HEK293T (cell line): ENCODE measurements at places on chromosomes 2 and 18.

DNA sequence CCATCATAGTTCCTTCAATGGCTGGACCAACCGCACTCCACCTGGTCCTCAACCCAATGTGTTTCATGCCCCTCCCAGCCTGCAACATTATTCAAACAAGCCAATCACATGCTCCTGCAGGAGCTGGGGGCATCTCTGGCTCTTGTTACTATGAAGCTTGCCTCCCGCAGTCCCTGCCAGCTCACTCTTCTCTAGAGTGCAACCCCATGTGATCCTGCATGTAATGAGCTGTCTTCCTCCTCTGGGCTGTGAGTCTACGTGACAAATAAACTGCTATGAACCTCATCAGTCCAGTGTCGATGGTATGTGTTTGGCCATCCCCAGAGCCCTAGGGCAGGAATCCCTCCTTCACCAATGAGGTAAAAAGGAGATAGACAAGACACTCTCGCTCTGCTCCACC lies 15.8 kb upstream of the BOD1L2 start:
- DNase-seq = no peak

DNA sequence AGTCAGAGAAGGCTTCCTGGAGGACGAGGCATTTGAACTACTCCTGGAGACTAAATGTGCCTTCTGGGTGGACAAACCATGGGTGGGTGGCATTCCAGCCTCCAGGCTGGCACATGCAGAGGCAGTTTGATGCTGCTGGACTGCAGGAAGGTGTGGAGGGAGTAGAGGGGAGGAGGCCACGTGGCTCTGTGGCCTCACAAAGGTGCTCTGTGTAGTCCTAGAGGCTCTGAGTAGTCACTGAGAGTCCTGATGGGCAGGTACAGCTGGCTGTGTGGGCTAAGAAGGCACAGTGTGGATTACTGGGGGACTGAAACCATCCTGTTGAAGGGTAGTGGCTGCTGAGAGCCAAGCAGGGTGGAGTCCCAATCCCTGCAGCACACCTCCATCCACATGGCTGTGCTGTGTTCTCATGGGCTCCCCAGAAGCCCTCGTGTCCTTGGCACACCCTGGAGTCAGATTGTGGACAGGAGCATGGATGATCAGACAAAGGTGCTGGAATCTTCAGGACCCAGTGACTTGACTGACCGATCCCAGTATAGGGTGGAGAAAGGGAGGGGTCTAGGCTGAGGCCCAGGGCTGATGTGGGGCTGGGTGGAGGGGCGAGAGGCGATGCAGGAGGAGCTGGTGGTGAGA lies 87.4 kb upstream of the HS6ST1 start:
- DNase-seq = no peak

- DNase-seq = no peak
These were observed 2.8 kb upstream of the RAX start for GRCh38 chr18:59276047-59276446.

GRCh38 chr18:23778828-23779227 lies 89.6 kb downstream of the LAMA3 start:
- DNase-seq = no peak

GRCh38 chr18:35131387-35132020 lies 90.3 kb downstream of the MAPRE2 start:
- no peak for DNase-seq

DNA sequence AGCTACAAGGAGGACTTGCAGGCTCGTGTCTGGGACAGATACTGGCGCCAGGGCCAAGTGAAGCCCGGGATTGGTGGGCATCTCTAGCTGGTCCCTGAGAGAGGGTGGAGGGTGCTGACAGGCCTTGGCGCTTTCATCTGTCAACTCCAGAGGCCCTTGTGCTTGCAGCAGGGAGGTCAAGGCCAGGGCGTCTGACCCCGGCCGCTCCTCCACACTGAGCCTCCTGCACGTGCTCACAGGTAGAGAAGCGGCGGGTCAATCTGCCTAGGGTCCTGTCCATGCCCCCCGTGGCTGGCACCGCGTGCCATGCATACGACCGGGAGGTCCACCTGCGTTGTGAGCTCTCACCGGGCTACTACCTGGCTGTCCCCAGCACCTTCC lies 9.5 kb downstream of the CAPN10 start:
- no peak for DNase-seq

DNA sequence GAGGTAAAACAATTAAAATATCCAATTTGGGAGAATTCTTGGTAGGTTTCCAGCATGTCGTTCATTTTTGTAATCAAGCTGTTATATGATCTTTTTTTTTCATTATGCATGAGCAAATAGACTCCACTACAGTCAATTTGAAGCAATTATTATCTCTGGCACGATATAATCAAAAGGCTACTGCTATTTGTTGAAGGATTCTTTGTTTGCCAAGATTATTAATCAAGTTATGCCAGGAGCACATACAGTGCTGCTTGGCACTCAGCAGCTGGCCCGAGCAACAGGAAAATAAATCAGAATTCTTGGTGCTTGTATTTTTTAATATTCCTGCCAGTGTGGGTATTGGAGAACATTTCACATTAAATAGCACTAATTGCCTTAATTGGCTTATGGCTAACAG lies 279.5 kb downstream of the RND3 start:
- DNase-seq = no peak
